ENCODE measurements at places on chromosomes 3 and 15.

- no peak for DNase-seq
Measured at GRCh38 chr3:69751074-69751476, 11.8 kb downstream of the MITF start.

DNA sequence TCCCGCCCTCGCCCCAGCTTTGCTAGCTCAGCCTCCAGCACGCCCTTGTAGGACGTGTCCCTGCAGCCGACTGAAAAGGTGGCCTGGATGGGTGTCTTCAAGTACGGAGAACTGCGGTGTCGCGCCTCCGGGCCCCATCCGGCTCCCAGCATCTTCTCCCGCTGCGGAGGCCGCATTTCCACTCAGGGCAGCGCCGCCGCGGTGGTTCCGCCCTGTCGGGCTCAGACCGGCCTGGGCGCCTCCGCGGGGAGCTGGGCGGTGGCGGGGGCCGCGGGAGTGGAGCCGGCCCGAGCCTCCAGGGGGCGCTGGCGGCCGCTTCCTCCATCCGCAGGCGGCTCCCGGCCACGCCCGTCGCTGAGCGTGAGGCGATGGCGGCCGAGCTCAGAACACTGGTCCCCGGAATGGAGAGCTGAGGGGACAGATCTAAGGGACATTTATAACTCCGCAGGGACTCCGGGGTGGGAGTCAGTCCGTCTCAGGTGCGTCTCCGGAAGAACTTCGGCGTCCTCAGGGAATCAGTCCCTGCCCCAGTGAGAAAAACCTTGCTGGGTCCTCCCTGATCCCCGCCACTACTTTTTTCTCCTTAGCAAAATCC, 13.6 kb upstream of the SMCO1 start:
- peak; percentile 75 for DNase-seq

- DNase-seq: no peak
Measured at GRCh38 chr15:45441686-45442085, 63.3 kb upstream of the GATM start.

- DNase-seq: peak; percentile 30
Measured at GRCh38 chr3:18499301-18499700, 74.2 kb upstream of the SATB1 start.

DNA sequence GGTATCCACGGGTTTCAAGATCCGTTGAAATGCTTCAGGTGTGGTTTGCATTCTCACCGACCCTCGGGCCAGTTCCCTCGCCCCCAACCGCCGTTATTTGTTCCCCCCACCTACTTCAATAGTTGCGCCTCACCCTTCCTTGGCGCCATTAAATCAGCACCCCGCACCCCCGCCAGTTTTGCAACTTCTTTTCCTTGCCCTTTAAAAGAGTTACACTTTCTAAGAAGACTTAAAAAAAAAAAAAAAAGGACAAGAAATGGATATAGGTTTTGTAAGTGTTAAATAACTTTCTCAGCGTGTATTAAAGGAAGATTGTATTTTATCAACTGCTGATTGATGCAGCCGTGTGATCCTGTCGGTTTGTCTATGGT, 87.2 kb downstream of the NR2F2 start:
- DNase-seq: no peak
